ENCODE measurements at places on chromosomes 1 and 21.

DNA sequence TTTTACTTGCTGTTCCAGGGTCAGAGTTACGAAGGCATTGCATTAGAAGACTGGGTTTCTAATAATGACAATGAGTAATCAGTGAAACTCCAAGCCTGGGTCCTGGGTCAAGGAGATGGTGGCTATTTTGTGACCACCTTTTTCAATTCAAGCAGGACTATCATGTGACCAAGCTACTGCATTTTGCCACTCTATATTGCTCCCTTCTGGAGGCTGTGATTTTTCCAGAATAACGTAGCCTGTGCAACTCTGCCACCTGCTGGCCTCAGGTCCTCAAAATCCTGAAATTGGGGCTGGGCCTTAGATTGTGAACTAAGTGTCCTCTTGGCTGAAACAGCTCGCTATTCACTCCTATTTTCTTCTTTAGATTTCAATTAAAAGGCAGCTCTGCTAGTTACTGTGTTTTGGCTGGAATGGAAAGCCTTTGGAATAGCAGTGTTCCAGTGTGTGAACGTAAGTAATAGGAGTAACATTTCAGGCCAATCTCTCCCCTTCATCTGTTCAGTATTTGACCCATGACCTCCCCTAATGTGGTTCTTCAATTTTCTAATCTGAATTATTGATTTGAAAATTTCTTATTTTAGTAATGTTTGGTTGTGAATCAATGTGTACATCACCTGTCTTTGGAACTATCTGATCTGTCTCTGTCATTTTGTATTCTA, 52.9 kb upstream of the CD46 start:
- peak; percentile 2 for DNase-seq

DNA sequence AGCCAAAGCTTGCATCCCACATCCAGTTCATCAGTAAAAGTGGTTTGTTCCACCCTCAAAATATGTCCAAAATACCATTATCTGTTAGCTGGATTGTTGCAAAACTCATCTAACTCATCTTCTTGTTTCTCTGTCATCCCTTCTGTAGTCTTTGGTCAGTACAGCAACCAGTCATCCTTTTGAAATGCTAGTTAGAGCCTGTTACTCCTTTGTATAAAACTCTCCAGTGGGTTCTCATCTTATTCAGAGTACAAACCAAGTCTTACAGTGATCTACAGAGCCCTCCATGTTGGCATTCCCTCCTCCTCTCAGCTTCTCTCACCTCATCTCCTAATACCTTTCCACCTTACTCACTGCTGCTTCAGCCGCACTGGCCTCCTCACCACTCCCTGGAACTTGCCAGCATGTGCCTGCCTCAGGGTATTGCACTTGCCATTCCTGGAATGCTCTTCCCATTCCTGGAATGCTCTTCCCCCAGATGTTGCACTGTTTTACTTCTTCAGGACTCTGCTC, 70.6 kb downstream of the LAMC1 start:
- DNase-seq, result no peak

DNA sequence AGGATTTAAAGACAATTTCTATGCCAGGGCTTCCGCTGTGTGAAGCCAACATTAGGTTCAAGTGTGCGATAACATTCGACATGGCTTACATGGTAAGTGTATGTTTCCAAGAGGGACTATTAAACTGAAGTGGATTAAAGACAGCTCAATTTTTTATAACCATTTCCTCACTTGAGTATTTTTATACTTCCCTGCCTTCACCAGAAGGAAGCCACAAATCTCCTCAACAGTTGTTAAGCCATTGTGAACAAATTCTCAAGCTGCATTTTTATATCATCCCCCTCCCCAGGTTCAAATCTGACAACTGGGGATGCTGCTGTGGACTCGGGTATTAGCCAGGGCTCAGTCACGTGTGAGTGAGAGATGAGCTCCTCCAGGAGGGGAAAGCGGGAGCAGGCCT, 116.3 kb downstream of the RHOU start:
- no peak for DNase-seq

DNA sequence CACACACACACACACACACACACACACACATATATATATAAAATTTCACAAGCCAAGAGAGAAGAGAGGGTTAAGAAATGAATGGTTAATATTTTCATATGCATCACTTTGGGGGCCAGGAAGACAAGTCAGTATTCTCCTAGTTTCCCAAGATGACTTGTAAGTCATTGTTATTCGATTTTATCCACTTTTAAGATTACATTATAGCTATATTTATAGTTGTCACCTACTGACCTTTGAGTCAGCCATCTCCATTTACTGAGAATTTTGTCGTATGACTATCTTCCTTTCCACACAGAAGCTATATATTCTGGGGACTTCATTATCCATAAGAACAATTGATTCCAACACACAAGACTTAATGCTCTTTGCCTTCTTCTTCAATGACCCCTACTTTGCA, 8.9 kb downstream of the LYST start:
- no peak for DNase-seq

DNA sequence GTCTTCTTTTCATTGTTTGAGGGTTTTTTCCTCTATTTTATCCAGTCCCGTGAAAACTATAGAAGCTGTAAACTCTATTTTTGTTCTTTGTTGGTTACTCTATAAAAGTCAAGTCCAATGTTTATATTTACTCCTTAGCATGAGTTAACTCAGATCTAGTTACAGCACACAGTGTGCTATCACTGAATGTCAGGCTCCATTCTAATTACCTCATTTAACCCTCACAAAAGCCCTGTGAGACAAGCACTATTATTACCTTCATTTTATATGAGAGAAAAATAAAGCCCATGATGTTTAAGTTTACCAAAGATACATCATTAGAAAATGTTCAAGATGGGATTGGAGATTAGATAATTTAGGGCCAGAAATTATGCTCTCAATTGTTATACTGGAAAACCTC, 251.4 kb upstream of the SNX7 start:
- DNase-seq, result no peak

All from stimulated activated CD4-positive, alpha-beta T cell treated with anti-CD3 and anti-CD28 coated beads, Interleukin-1b, Interleukin-23, amount 100 ng/mL, for 24 hours (primary cell).